Astrocyte (in vitro differentiated cells and primary cell): ENCODE measurements at places on chromosomes 16 and 17. TPM values are rescaled to one million over a fixed set of nuclear protein-coding genes. Genes with fewer than 3 reads are reported as not detected.

DNA sequence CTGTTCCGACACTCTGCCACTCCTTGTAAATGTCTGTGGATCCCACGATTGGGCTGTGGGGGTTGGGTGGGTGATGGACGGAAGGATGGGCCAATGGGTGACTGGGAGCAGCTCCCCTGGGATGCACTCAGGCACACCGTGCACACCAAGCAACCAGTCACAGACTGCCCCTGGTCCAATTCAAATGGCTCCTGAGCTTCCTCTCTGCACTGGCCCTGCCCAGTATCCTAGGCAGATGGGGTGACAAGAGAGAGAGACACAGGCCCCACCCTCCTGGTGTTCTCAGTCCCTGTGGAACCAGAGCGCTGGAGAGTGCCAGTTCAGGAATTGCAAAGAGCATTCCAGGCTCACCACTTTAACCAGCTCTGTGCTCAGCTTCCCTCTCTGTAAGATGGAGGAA is 32.8 kb downstream of the BEAN1 start:
- DNase-seq, result peak; percentile 7

The GRIN2A gene
- 0.53 and 0.68 TPM in 2 replicates for total RNA-seq

- no peak for DNase-seq
These were observed 42.0 kb downstream of the WNT3 start for GRCh38 chr17:46776298-46777005.

- DNase-seq, result no peak
These were observed 62.8 kb upstream of the HS3ST2 start for GRCh38 chr16:22751104-22751667.

GRCh38 chr16:53908731-53909130 is 204.8 kb downstream of the FTO start:
- DNase-seq, result no peak

GRCh38 chr16:70788668-70789594 is 12.0 kb downstream of the VAC14 start:
- no peak for DNase-seq

DNA sequence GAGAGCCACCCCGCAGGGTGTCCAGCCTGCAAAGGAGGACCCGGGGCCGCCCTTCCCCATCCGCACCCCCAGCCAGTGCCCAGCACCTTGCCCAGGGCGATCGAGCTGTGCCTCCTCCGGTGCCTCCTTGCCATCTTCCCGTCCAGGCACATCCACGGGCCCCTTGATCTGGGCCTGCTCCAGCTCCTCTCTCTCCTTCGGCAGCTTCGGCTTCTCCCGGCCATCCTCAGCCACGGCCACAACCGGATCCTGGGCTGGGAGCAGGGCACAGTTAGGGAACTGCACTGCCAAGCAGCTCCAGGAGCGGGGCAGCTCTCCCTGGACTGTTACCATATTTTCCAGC is 13.8 kb downstream of the NDUFAF8 start:
- no peak for DNase-seq
